ENCODE measurements at places on chromosomes 13 and 19.
A peak's percentile ranks its signal among the peaks of the same experiment; 100 is the strongest.

DNA sequence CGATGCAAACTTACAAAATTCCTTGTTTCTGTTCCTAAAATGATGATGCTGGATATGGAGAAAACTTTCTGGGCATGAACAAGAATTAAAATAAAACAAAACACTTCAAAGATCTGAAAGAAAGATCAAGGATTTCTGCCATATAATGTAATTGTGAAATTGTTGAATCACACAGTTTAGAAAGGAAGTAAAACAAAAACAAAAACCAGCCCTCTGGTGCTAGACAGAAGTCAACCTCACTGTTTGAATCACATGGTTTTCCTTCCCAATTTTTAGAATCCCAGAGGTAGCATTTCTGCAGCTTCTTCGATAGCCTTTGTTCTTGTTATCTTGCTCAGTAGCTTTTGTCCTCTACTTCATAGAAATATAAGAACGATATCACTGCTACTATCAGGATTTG is 118.2 kb upstream of the ARGLU1 start:
- no peak for DNase-seq

GRCh38 chr19:7905268-7905667 is 1.6 kb downstream of the MAP2K7 start:
- peak; percentile 64 for DNase-seq

GRCh38 chr19:49605605-49606004 is 14.6 kb downstream of the PRR12 start:
- no peak for DNase-seq

- peak; percentile 37 for DNase-seq
Measured at GRCh38 chr13:98489446-98490194, 87.3 kb downstream of the STK24 start.

DNA sequence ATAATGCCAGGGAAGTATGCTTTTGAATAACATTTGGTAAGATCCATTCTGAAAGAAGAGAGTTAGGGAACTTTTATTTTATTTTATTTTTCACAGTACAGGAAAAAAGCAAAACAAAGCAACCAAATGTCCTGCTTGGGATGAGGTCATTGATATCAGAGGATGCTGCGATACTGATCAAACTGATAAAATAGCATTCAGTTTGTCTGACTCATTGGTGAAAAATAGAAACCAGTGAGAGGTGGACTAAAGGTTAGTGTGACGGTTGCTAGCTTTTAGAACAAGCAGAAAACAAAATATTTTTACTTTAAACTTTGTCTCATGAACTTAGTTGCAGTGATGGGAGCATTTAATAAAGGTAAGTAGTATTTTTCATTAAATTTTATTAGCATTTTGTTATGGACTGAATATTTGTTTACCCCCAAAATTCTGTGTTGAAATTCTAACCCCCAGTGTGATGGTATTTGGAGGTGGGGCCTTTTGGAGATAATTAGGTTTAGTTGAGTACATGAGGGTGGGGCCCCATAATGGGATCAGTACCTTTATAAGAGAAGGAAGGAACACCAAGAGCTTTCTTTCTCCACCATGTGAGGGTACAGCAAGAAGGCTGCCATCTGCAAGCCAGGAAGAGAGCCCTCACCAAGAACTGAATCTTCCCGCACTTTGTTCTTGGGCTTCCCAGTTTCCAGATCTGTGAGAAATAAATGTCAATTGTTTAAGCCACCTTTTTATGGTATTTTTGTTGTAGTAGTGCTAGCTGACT is 37.3 kb downstream of the ITGBL1 start:
- no peak for DNase-seq

DNA sequence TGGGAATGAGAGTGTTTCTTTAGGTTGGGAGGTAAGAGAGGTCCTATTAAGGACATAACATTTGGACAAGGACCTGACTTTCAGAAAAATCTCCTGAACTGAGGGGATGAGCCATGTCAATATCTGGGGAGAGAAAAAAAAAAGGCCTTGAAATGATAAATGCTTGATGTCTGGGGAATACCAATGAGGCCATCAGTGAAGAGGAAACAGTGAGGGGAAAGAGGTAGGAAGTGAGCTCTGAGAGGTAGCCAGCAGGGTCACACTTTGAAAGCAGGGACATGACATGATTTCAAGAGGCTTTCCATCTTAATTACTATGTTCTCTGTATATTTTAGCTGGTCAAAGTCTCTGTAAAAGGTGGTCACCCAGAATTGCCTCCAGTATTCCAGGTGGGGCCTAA is 9.9 kb upstream of the UBE2L5 start:
- DNase-seq = no peak

DNA sequence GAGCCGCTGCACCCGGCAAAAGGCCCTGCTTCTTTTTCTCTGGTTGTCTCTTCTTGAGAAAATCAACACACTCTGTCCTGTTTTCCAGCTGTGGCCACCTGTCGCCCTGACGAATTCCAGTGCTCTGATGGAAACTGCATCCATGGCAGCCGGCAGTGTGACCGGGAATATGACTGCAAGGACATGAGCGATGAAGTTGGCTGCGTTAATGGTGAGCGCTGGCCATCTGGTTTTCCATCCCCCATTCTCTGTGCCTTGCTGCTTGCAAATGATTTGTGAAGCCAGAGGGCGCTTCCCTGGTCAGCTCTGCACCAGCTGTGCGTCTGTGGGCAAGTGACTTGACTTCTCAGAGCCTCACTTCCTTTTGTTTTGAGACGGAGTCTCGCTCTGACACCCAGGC is 17.2 kb downstream of the LDLR start:
- DNase-seq = no peak

DNA sequence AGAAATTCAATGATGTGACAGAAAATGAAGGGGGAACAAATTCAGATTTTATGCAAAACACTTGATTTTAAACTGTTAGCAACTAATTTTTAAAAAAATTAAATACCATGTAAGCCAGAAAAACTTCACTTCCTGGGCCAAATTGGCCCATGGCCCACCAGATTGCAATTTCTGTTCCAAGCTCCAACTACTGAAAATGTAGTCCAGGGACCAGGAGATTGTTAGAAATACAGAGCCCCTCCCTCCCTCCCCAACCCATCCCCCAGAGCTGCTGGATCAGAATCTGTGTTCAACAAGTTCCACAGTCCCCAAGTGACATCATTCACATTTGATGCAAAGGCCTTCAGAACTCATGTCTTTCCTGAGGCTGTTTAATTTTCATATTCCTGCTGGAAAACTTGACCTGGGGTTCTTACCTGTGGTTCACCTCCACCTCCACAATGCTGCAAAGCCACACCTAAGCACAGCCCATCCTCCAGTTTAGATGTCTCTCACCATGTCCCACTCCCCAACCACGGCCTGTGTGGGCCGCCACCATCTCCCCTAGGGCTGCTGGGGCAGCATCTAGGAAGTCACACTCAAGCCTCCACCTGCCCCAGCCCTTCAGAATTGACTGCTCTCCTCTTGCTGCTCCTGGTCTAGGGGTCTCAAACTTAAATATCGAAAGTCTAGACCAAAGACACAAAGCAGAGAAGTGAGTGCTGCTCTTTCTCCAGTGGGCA is 482.0 kb downstream of the UQCRFS1 start:
- DNase-seq = no peak

DNA sequence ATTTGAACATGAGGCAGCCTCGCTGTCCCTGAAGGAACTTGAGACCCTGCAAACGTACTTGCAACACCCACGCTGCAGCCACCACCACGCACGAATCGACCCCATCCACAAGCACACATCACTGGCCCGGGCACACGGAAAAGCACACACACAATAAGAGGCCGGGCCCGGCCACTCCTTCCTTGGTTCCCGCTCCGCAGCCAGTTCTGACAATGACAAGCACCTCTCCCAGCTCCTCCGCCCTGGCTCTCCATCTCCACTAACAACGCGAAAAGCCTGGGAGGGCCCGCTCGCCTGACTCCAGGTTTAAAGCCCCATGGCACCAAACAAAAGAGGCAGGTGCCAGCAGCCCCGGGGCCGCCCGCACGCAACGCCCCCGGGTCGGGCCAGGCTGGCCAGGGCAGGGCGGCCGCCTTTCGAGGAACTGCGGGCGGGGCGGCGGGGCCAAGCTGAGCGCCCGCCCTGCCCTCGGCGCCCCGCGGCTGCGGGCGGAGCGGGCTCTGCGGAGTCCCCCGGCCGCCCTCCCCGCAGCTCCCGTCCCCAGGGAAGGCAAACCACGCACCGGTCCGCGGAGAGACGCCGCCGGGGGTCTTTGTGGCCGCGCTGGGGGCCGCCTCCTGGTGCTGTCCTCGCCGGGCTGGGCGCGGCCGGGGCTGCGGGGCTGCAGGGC is 495 bp downstream of the DCLK1 start:
- DNase-seq = peak; percentile 66

GRCh38 chr13:97982286-97982685 is 28.8 kb downstream of the IPO5 start:
- no peak for DNase-seq

GRCh38 chr13:24737042-24737441 is 26.9 kb upstream of the RNF17 start:
- no peak for DNase-seq

- DNase-seq = no peak
Measured at GRCh38 chr13:109955598-109955997, 169.2 kb upstream of the IRS2 start.

GRCh38 chr19:16124953-16125352 is 13.3 kb downstream of the RAB8A start:
- DNase-seq = no peak

- DNase-seq = no peak
Measured at GRCh38 chr13:110046811-110047210, 260.1 kb downstream of the COL4A1 start.

DNA sequence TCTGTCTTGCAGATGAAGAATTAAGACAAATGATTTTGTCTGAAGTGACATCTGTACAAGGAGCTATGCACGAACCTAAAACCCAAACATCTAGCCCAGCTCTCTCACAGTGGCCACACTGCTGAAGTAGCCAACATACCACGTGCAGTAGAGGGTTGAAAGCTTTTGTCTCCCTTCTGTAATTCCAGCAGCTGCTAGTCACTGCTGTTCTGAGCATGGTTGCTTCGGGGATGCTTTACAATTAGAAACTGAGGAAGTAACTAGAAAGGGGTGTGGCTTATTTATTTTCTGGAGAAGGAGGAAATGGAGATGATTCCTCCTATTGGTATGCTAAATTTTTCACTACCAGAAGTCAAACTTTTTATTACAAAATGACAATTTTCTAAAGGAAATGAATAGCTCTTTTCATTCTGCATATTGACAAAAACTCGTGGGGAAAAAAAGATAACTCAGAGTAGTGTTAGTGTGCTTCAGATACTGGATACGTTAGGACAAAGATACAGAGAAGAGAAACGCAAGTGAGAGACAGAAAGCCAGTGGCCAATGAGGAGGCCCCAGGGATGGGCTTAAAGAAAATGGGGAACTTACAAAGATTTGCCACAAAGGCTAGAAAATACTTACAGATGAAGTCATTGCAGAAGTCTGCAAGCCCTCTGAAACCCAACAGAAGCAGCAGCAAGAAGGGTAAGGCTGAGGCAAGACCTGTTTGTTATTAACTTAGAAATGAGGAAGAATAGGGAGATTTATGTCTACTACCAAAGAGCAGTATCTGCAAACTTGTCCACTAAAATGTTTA is 192.7 kb upstream of the MIR17HG start:
- DNase-seq = no peak

DNA sequence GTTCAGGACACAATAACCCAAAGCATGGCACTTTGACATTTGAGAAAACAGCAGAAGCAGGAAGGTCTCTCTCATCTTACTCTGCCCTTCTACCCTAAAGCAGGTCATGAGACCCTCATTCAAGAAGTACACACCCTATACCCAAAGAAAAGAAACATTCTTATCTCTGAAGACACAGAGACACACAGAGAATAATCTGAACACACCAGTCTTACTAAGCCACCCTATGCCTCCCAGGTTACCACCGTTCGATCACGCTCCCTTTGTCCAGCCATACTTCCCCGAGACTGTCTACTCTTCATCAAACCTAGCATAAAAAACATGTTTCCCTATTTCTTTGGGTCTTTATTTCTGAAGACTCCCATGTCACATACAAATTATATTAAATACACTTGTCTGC is 66.5 kb upstream of the ANKRD10 start:
- DNase-seq = no peak

DNA sequence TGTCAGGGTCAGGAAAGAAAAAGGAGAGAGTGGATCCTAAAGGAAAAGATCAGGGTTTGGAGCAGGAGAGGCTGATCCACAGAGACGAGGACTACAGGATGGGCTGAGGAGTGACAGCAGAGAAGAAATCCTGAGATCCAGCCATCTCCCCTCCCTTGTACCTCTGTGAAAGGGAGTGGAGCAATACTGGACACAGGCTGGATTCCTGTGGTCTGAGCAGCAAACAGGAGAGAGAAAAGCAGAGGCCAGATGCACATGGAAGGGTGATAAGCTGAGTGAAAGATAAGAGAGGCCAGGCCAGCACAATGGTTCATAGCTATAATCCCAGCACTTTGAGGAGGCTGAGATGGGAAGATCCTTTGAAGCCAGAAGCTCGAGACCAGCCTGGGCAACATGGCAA is 472.1 kb upstream of the TSHZ3 start:
- DNase-seq = no peak

DNA sequence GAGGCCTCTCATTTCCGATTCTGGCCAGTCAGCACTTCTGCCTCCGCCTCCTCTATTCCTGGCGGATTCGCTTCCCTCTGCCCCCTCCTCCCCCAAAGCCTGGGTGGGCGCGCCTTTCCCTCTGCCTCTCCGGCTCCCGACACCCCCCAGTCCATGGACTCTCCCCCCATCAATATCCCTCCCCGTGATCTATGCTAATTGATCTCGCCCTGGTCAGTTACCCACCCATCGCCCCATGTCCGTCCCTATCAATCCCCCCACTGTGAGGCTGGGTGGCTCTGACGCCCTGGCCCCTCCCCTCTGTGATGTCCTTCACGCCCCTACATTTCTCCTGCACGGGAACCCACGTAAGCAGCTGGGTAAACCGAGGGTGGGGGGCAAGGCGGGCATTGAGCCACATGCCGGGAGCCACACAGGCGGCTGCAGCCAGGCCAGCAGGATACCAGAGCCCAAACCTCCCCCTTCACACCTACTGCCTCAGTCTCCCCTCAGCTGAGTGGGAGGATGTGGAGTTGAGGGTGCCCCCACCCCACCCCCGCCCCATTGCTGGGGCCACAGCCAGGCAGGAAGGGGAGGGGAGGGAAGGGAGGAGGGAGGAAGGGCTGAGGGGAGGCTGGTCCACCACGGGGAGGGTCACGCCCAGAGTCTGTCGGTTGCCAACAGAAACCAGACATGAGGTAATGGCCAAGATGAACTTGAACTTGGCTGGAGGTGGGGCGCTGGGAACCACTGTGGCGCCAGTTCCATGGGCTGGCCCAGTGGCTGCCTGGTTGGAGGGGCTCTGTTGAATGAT is 21.0 kb downstream of the SMIM24 start:
- peak; percentile 94 for DNase-seq

- no peak for DNase-seq
Measured at GRCh38 chr19:40512473-40513344, 45.9 kb downstream of the SPTBN4 start.

DNA sequence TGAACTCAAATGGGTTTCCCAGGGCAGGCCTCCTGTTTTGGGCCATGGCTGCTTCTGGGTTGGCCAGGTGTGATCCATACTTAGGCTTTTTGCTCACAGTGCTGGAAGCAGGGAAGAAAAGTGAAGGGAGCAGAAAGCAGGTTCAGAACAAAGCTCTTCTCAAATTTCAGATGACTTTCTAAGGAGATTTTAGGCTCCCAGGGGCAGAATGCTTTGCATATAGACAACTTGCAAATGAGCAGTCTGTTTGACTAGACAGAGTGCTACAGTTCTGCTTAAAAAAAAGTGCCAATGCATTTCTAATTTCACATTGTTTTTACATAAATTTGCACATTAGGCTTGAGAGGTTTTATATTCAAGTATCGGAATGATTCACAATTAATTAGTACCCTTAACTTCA is 2.6 kb upstream of the SLC10A2 start:
- no peak for DNase-seq

Data from sciatic nerve (tissue), 2 donors.